Regular cardiac myocyte (primary cell): ENCODE measurements at places on chromosomes 2 and 18. TPM values are rescaled to one million over a fixed set of nuclear protein-coding genes. Genes with fewer than 3 reads are reported as not detected.

Gene MPP4
- total RNA-seq: 8.7 and 9.8 TPM in 2 replicates

Gene CD207
- total RNA-seq: not detected in 2 replicates

Gene ANKZF1
- 23.0 and 57.8 TPM in 2 replicates for total RNA-seq

Gene RAX
- total RNA-seq: not detected in 2 replicates

Gene GKN2
- total RNA-seq: not detected in 2 replicates

Gene CXCR1
- total RNA-seq: not detected in 2 replicates

Gene CCDC150
- 3.9 and 6.7 TPM in 2 replicates for total RNA-seq

Gene OXER1
- not detected in 2 replicates for total RNA-seq
